NCI-H526 treated with DMSO at 0.1 percent for 48 hours (cell line): ENCODE measurements at places on chromosomes 7 and 10.
A peak's percentile ranks its signal among the peaks of the same experiment; 100 is the strongest.

DNA sequence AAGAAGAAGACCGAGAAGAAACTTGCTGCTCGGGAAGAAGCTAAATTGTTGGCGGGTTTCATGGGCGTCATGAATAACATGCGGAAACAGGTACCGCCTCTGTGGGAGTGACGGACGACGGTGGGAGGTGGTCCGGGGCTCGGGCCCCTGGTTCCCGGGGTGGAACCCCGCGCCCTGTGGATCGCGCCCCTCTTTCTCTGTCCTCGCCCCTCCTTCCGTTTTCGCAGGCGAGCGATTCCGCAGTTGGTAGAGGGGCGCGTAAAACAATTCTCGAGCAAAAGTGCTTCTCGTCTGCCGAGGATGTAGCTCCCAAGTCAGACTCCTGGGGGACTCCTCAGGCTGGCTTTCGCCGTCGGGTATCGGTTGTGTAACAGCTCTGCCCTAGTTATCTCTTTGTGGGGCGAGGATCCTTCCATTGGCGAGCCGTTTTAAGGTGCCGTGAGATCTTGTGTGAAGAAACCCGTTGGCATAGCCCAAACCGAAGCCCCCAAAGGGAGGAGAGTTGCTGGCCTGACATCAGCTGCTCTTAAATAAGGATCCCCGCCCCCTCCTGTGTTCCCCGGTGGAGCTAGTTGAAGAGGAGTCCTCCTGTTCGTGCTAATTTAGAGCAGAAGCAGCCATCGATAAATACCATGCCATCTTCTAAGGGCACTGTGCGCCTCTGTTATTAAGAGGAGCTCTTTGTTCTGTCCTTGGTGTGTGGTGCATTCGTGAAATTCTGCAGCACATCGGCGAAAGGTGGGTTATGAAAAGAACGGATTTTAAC is 655 bp downstream of the KLHL7 start:
- peak; percentile 74 for DNase-seq

DNA sequence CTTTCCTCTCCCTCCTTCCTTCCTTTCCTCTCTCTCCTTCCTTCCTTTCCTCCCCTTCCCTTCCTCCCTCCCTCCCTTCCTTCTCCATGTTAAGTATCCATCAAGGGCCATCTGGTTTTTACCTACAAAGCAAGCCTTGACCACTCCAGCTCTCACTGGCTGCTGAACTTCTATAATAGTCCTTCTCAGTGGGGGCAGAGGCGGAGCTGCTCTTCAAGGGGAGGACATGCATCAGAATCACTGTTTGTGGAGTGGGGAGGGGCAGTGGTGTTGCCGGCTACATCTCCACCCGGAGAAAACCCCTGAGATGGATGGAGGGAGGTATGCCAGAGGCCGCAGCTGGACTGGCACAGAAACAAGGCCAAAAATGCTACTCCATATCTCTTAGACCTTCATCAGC is 25.9 kb downstream of the LAMB1 start:
- DNase-seq, result no peak

DNA sequence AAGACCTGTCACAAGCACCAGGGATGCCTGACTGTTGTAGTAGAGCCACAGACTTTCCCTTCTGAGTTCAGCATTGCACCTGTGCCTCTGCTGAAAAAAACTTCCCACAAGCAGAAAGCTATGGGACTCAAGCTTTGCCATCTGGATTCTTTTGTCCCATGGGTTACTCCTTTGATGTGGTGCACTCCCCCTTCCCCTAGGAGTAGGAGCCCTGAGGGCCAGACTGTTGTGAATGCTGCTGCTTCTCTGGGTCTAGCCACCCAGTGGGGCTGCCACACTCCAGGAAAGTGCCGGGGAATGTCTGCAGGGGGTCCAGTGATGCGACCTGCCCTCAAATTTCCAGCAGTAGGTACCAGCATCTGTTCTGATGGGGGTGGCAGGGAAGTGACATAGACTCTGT is 11.7 kb downstream of the CASP7 start:
- no peak for DNase-seq

- DNase-seq, result no peak
These were observed 120.3 kb upstream of the CACUL1 start for GRCh38 chr10:118875087-118875486.

DNA sequence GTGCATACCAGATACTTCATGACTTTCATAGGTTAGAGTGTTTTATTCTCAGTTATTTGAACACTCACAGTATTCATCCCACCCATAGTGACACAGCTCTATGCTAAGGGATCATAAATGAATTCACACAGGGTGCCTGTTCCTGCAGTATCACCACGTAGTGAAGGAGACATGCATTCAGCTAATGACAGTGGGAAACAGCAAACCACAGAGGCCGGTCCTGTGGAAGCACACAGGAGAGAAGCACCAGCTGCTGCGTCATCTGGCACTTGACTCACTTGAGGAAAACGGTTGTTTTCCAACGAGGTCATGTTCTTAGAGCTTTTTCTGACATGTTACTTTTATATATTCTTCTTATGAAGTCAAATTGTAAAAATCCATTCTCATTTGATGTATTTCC is 73.0 kb downstream of the UBE3C start:
- DNase-seq, result no peak

DNA sequence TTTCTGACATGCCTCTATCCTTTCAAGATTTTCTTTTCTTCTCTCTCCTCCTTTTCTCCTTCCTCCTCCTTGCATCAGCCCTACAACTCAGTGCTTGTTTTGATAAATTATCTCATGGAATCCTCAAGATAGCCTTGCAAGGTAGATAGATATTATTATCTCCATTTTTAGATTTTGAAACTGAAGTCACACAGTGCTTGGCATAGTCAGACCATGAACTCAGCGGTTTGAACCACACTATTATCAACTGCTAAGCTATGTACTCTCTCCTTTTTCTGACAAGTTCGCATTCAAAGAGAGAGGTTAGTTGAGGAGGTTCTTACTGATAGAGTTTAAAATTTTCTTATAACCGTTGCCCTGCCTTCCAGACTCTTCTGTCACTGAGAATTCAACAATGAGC is 79.1 kb downstream of the SUGCT start:
- no peak for DNase-seq

DNA sequence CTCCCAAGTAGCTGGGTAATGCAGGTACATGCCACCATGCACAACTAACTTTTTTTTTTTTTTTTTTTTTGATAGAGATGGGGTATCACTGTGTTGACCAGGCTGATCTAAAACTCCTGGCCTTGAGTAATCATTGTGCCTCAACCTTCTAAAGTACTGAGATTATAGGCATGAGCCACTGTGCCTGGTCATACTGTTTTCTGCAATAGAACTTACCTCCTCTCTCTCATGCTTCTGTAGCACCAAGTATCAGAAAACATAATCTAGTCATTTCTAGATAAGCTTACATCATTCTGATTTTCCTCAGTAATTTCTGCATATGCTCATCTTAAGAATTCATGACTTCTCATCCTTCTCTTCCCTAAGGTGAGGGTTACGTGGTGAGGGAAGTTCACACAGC is 210.0 kb downstream of the IMMP2L start:
- no peak for DNase-seq

- no peak for DNase-seq
These were observed 199.7 kb downstream of the EXOC4 start for GRCh38 chr7:133452577-133452976.

DNA sequence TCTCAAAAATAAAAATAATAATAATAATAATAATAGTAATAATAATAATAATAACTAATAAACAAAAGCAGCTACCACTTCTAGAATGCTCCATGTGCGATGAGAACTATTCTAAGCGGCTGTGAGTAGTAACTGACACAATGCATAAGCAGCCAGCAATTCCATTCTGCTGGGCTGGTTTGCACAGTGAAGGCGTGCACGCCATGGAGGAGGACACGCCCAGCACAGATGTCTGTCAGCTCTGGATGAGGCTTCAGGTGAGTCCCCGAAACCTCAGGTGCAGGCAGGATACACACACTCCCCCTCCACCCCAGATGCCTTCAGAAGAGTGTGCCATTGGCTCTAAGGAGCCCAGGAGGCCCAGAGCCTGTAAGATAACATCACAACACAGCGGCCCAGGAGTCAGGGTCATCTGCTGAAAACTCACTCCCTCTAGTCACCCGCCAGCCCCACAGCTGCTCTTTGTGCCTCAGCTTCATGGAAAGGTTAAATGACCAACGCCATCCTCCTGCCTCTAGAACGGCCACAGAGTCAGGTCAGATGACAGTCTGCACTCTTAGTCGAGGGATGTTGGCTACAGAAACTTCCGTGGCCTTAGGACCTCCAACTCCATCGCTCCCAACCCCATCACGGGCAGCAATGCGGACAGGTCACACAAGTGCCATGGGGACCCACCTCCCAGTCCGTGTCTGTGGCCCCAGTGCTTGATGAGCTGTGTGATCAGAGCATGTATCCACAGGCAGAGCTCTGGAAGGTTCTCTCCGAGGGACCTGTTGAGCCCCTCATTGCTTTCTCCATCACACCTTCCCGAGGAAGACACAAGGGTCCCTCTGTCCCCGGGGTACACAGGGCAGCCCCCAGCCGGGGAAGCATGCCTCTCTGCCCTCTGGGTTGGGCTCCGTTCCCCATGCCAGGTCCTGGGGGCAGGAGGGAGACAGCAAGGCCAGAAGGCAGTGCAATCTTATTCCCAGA is 103.9 kb downstream of the CTBP2 start:
- DNase-seq, result no peak

GRCh38 chr7:154519229-154519628 is 467.0 kb downstream of the DPP6 start:
- DNase-seq, result no peak

GRCh38 chr7:135365721-135366120 is 132.1 kb downstream of the STRA8 start:
- DNase-seq, result no peak

- DNase-seq, result no peak
These were observed 939.4 kb downstream of the GATA3 start for GRCh38 chr10:8993864-8994263.

- DNase-seq, result no peak
These were observed 30.5 kb downstream of the ENO4 start for GRCh38 chr10:116879817-116880216.

DNA sequence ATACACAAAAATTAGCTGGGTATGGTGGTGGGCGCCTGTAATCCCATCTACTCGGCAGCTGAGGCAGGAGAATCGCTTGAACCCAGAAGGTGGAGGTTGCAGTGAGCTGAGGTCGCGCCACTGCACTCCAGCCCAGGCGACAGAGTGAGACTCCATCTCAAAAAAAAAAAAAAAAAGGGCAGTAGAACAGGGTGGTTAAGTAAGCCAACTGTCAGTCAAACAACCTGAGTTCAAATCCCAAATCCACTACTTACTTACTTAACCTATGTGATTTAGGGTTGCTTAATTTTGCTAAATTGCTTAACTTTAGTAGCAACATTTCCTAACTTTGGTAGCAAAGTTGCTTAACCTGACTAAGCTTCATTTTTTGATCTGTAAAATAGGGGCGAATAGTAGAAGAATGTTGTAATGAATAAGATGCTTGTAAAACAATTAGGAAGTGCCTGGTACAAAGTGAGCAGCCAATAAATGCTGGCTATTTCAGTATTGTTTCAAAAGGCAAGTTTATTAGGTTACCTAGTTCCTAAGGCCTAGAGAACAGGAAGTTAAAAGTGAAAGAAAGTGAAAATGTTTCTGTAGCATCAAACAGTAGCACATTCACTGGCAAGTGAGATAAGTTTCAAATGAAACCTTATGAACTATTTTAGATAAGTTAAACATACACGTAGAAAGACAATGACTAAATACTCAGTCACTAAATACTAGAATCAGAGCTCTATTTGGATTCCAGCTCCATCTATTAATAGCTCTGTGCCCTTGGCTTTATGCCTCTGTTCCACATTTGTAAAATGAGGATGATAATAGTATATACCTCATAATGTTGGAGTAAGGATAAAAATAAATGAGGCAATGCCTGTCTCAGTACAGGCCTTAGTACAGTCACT is 64.3 kb downstream of the HOXA1 start:
- DNase-seq, result no peak

DNA sequence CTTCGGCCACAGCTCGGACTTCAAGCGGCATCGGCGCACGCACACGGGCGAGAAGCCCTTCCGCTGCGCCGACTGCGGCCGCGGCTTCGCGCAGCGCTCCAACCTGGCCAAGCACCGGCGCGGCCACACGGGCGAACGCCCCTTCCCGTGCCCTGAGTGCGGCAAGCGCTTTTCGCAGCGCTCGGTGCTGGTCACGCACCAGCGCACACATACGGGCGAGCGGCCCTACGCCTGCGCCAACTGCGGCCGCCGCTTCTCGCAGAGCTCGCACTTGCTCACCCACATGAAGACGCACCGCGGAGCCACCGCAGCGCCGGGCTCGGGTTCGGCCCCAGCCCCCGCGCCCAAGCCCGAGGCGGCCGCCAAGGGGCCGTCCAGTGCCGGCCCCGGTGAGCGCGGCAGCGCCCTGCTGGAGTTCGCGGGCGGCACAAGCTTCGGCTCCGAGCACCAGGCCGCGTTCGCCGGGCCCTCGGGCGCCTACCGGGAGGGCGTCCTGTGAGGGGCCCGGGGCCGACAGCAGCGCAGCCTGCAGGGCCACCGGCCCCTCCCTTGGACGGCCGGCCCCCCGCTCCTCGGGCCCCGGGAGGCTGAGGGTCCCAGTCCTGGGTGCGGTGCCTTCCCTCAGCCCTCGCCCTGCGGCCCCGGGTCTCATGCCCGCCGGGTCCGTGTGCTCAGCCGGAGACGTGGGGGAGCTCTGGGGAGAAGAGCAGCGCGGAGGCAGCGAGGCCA is 17.2 kb downstream of the ZNF316 start:
- DNase-seq, result no peak

DNA sequence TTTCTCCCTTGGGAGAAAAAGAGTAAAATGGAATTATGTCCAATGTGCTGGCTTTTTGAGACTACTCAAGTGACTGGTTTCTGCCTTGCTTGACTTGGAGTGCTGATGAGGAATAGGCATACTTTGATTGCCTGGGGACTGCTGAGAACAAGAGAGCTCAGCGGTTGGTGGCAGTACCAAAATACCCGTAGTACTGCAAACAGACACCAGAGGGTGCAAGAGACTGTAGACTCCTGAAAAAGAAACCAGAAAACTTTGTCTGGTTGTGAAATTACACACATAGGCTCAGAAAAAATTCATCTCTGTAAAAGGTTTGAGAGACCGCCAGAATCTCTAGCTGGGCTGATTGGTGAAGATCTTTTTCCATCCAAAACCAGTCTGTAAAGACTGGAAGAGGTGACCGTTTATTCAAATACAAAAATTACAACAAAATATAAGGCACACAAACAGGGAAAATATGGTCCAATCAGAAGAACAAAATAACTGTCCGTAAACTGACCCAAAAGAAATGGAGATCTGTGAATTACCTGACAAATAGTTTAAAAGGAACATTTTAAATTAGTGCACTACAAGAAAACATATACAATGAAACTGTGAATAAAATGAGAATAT is 18.5 kb downstream of the BICC1 start:
- DNase-seq, result no peak

DNA sequence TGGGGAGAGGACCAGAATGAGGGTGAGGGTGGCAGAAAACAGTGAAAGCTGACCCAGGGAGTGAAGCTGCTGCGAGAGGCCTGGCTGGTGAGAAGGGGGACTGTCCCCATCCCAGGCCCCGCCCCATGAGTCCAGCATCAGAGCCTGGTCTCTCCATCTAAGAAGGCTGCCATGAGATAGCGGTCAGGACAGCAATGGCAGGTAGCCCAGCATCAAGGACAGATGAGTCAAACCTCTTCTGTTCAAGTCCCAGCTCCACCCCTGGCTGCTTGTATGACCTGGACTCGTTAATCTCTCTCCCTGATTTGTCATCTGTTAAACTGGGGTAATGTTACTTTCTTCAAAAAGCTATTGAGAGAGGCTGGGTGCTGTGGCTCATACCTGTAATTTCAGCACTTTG is 22.2 kb downstream of the GPNMB start:
- DNase-seq, result no peak

- DNase-seq, result no peak
These were observed 100.7 kb downstream of the POLL start for GRCh38 chr10:101487399-101487798.
